Stimulated activated CD8-positive, alpha-beta memory T cell treated with anti-CD3 and anti-CD28 coated beads, Interleukin-15, amount 100 ng/mL, for 4 hours (primary cell): ENCODE measurements at places on chromosomes 4 and X.

DNA sequence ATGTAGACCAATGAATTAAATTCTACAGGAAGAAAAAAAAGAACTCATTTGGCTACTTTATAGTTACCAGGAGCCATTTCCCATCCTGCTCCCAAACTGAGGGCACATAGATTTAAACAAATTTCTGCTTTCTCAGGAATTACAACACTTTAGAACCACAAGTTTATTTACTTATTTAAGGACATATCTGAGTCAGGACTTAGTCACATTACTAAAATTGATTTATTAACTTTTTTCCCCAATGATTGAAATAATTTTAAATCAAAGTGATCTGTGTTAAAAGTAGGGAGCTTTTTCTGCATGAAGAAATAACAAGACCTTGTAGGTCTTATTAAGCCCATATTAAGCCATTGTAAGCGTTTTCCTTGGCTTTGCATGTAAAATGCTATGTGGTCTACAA, 291.0 kb upstream of the HAND2 start:
- no peak for DNase-seq

DNA sequence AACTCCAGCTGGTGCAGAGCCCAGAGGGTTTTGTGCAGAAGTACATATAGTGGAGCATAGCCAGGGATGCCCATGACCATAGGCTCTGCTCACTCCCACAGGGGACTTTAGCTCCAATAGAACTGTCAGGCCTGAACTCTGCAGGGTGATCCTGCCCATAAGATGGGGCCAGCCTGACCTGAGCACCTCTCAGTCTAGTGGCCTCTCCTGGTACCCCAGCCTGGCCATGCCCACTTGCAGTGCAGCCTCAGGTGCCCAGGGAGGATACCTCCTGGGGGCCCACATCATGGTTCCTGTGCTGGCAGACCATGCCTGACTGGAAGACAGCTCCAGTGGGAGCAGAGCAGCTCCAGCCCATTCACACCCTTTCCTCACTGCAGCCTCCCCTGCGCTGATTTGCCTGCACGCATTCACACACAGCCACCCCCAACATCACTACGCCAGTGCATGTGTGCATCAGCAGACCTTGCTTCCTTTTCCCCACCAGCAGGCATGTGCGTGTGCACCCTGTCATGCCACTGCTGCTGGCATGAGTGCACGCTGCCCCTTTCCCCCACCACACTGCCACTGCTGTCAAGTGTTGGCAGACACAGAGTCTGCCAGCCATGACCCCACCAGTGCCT, 53.0 kb upstream of the MMAA start:
- no peak for DNase-seq

GRCh38 chr4:175456131-175456530, 355.9 kb downstream of the GPM6A start:
- no peak for DNase-seq

- DNase-seq, result no peak
Measured at GRCh38 chr4:177579649-177580048, 137.4 kb upstream of the AGA start.

- DNase-seq, result no peak
Measured at GRCh38 chr4:15402974-15403373, 24.9 kb upstream of the C1QTNF7 start.

- DNase-seq, result no peak
Measured at GRCh38 chr4:132614682-132615081, 534.4 kb upstream of the PCDH10 start.

DNA sequence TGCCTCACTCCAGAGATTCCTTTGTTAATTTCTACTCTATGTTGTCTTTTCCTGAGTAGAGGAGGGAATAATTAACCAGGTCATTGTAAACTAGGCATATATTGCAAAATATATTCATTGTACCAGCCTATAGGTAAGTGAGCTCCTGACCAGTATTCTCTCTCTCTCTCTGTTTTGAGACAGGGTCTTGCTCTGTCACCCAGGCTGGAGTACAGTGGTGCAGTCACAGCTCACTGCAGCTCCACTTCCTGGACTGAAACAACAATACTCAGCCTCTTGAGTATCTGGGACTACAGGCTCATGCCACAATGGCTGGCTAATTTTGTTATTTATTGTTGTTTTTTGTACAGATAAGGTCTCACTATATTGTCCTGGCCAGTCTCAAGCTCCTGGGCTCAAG, 198.3 kb downstream of the ARAP2 start:
- DNase-seq, result no peak

- DNase-seq, result no peak
Measured at GRCh38 chr4:152676052-152676854, 3.5 kb downstream of the TMEM154 start.

DNA sequence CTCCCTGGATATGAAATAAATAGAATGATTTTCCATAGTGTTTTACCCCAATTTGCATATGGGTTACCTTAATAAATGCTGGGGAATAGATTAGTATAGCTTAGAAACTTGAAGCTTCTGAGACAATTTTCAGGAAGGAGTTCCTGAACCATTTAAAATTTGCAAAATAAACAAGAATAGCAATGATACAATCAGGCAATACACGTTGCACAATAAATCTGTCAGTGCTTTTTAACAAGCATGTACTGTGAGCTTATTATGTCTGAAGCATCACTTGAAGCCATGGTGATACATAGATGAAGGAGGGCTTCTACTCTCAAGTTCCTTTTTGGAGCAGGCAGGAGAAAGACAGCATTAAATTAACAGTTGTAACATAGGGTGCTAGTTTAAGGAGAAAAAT, 84.2 kb upstream of the WDFY3 start:
- no peak for DNase-seq

GRCh38 chr4:8742546-8742945, 129.1 kb downstream of the HMX1 start:
- no peak for DNase-seq

- DNase-seq, result no peak
Measured at GRCh38 chr4:14386196-14386595, 616.1 kb upstream of the CPEB2 start.

DNA sequence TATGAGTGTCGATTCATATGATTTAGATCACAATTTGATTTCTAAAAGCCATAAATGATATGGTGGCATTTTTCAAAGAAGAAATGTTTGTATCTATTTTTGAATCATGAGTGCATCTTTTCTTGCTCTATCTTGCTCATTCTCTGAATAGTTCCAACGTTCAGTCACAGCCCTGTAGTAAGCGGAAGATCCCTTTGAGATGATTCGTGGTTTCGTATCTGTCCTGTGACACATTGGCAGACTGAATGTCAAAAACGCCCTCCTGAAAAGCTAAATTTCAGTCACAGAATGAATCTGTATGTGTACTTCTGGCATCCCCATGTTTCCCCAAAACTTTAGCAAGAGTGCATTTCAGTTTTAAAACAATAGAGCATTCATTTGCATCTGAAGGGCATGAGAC, 1066.9 kb upstream of the TENM3 start:
- DNase-seq, result no peak

DNA sequence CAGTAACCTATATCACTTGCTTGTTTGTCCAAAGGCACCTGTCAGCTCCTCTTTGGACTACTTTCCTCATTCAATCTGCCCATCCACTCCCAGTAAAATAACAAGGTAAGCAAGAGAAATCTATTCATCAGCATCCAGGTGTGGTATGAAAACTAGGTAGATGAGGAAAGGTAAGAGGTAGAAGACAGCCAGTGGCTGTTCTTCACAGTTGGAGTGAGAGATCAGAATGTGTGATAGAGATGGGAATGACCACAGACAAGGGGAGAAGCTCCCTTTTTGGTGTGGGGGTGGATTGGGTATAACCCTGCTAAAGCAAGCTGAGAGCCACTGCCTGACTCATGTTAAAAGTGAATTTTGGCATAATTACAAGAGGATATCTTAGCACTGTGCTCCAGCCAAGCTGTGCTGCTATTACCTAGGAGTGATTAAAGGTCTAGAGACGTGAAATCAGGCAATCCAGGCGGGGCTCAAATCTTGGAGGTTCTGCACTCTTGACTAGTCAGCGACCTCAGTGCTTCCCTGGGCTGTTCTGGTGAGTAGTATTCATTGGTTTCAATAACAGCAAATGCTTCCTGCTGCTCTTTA, 28.1 kb upstream of the RASL11B start:
- DNase-seq, result no peak

- DNase-seq, result no peak
Measured at GRCh38 chr4:138408758-138409157, 166.6 kb upstream of the SLC7A11 start.

DNA sequence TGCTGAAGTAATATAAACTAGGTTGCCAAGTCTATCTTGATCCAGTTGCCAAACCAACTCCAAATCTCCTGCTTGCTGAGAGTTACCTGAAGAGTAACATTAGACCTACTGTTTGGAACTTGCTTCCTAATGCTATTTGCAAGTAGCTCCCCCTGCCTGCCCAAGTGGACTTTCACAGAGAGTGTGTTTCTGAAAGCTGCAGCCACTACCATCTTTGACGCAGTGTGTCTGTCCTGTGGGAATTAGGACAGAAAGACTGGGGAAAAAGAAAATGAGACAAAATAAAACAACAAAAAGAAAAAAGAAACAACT, 195.0 kb upstream of the HS3ST1 start:
- DNase-seq, result no peak

DNA sequence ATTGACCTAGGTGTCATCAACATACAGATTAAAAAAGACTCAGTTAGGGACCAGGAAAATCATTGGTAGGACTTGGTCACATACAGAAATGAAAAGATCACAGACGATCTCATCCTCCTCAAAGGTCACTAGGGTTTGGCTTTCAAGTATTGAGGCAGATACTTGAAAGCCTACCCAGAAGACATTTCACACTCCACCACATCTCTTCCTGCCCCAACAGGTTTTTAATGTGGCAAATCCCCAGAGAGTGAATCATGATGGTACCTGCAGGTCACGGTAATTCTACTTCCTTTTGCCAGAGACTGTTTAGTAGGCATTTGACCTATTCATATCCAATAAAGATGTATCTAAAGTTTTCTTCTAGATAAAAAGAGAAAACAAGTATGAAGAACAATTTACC, 44.1 kb downstream of the INPP4B start:
- no peak for DNase-seq

DNA sequence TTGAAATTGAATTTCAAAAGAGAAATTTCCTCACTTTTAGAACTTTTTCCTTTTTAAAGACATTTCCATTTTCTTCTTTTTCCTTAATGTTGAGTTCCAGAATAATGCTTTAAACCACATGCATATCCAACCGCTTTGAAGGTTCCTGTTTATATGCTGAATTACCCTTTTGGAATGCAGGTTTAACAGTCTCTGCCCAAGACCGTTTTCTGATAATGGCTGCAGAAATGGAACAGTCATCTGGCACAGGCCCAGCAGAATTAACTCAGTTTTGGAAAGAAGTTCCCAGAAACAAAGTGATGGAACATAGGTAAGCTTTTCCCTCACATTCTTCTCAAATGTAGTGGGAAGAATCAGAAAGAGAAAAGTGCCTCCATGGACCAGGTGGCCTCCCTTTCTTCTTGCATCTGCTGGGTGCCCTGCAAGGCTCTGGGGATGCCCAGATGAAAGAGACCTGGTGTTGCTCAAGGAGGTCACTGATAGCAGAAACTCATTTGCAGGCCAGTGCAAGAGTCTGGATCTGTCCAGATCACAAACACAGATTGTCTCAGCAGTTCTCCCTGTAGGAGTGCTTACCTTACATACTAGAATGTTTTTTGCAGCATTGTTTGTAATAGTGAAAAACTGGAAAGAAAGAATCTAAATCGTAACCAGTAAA, 42.9 kb downstream of the MOSPD2 start:
- no peak for DNase-seq

- DNase-seq, result no peak
Measured at GRCh38 chr4:113335746-113336145, 286.3 kb downstream of the ANK2 start.

DNA sequence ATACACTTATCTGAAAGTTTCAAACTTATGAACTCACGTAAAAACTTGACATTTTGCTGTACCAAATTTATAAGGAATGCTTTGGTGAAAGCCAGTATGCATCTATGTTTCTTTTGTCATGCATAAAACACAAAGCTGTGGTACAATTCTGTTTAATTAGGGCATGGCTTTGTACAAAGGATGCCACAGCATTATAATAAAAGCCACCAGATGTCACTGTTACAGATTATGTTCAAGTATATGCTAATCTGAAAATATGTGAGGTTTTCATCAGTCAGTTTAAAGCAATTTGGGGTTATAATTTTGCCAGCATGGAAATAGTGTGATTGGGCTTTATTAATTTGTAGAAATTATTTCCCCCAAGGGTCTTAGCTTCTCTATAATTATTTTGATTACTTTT, 69.0 kb downstream of the ATOH1 start:
- no peak for DNase-seq

DNA sequence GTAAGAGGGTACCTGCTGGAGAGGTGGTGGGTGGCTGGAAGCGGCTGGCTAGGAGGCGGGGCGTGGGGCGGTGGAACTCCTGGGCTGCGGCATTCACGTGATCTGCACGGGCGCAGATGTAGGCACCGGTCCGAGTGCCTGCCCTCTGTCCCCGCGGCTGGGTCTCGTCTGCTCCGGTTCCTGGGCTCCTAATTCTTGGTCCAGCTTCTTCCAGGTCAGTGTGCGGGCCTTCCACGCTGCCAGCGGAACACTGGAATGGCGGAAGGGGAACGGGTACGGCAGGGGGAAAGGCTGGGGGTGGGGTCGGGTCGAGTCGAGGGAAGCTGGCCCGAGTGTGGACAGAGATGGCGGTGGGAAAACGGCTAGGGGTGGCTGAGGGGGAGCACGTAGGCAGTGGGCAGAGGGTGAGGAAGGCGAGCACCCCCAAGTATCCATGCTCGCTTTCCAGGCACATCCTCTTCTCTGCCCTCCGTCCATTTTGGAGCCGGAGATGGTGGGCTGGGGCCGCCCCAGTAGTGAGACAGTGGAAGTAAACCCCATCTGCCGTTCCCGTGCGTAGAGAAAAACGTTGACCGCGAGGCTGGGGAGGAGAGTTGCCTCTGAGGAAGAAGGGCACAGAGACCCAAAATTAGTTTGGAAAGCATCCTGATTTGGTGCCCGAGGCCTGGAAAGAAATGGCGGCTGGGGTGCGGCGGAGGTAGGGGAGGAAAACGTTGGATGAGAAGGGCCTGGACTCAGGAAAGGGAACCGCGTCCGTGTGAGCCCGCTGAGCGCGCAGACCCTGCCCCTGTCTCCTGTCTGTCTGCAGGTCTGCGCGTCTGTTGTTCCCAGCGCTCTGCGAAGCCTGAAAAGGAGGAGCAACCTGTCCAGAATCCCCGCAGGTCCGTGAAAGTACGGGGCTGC, at the start of gene TCEAL4:
TSS of gene TCEAL4 (plus strand) at position 105 of the 903 bp plus-strand sequence. CDS start 1,161 bp downstream, outside the sequence.
- DNase-seq, result no peak

- no peak for DNase-seq
Measured at GRCh38 chrX:109911046-109911445, 91.9 kb upstream of the TMEM164 start.

GRCh38 chr4:17301266-17301665, 210.6 kb downstream of the QDPR start:
- no peak for DNase-seq

DNA sequence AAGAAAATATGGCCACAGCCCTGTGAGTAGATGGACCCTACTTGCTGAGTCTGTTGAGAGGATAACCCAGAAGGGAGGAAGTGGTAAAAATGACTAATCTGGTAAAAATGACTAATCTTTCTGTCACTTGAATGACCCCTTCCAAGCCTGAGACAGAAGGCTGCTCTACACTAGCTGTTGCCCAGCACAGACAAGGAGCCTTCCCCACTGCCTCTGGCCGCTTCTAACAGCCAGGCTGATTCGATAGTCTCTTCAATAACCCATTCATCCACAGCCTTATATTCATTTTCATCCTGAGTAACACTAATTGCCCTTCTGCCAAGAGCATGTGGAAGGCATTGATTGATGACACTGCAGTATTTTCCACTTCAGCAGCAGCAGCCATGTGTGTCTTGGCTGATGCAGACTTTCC, 18.4 kb downstream of the MAGEB17 start:
- no peak for DNase-seq
